ENCODE measurements at places on chromosomes 1 and 21. TPM values are rescaled to one million over a fixed set of nuclear protein-coding genes. Genes with fewer than 3 reads are reported as not detected.

LCE6A gene
- polyA plus RNA-seq: not detected

FCRL1 gene
- not detected for polyA plus RNA-seq

HP1BP3 gene
- 94.4 TPM for polyA plus RNA-seq

CD1E gene
- not detected for polyA plus RNA-seq

ARHGEF16 gene
- polyA plus RNA-seq: 7.6 TPM

KCNJ10 gene
- polyA plus RNA-seq: not detected

CLIC4 gene
- polyA plus RNA-seq: 118 TPM

C1orf226 gene
- polyA plus RNA-seq: 0.62 TPM

TLR5 gene
- 1.1 TPM for polyA plus RNA-seq

TMEM61 gene
- 0.78 TPM for polyA plus RNA-seq

Data from mammary epithelial cell (primary cell).